ENCODE measurements at places on chromosomes 3 and 15.

- no peak for DNase-seq
Observed at GRCh38 chr3:71031914-71032521, 551.5 kb downstream of the FOXP1 start.

- DNase-seq, result no peak
Observed at GRCh38 chr3:38164643-38164951, 740 bp upstream of the OXSR1 start.

- DNase-seq, result peak; percentile 1
Observed at GRCh38 chr3:144516026-144516425, 544.4 kb downstream of the DIPK2A start.

GRCh38 chr15:85504749-85505676 is 124.6 kb downstream of the AKAP13 start:
- peak; percentile 73 for DNase-seq

DNA sequence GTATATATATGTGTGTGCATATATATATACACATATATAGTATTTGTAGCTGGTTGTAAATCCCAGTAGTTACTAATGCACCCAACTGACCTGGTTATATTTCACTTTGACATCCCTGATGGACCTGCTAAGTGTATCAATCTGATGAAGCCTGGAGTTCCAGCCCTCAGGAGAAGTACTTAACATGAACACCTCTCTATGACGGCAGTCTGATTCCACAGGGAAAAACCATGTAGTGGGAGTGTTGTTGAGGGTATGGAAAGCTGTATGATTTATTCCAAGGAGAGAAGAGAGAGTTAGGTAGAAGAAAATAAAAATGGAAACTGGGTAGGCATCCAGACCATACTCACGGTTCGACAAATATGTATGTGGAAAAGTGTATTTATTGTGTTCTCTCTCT is 531.2 kb upstream of the SEMA6D start:
- DNase-seq, result no peak

DNA sequence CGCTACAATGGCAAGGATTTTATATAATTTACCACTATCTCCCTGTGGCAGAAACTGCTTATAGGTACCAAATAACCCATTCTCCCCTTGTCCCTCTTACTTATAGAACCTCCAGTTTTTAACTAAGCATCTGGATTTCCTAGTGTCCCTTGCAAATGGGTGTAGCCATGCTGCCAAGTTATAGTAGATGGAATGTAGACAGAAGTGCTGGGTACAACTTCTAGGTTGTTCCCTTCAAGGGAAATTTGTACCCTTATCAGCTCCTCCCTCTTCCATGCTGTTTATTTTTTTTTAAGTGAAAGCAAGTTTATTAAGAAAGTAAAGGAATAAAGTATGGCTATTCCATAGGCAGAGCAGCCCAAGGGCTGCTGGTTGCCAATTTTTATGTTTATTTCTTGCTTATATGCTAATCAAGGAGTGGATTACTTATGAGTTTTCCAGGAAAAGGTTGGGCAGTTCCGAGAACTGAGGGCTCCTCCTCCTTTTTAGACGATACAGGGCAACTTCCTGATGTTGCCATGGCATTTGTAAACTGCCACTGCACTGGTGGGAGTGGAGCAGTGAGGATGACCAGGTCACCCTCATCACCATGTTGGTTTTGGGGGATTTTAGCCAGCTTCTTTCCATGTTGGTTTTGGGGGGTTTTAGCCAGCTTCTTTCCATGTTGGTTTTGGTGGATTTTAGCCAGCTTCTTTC is 40.1 kb upstream of the TM4SF19 start:
- DNase-seq, result no peak

DNA sequence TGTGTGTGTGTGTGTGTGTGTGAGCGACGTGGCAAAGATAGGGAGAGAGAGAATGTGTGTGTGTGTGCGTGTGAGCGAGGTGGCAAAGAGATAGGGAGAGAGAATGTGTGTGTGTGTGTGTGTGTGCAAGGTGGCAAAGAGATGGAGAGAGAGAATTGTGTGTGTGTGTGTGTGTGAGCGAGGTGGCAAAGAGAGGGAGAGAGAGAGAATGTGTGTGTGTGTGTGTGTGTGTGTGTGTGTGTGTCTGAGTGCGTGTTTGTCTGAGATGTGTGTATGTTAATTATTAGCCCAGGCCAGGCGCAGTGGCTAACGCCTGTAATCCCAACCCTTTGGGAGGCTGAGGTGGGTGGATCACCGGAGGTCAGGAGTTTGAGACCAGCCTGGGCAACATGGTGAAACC is 154.6 kb upstream of the RGMA start:
- no peak for DNase-seq

DNA sequence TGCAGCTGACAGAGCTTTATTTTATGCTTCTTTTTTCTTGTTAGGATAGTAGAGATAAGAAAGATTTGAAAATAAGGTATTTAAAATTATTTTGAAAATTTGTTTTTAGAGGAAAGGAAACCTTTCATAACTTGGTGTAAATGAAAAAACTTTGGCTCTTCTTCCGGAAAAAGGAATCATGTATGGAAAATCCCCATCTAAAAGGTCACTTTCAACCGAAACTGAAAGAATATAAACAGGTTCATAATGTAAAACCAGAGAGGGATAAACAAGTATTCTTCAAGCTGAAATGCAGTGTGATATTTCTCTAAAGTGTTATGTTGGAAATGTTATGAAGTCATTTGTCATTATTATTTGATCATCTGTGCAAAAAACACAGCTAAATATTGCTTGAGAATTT is 246.8 kb downstream of the NFKBIZ start:
- no peak for DNase-seq

GRCh38 chr3:133384331-133385027 is 15.4 kb upstream of the BFSP2 start:
- peak; percentile 77 for DNase-seq

All from MCF 10A (cell line).